ENCODE measurements at places on chromosomes 7 and 10.

- no peak for DNase-seq
Observed at GRCh38 chr7:125563964-125564529, 634.4 kb upstream of the POT1 start.

DNA sequence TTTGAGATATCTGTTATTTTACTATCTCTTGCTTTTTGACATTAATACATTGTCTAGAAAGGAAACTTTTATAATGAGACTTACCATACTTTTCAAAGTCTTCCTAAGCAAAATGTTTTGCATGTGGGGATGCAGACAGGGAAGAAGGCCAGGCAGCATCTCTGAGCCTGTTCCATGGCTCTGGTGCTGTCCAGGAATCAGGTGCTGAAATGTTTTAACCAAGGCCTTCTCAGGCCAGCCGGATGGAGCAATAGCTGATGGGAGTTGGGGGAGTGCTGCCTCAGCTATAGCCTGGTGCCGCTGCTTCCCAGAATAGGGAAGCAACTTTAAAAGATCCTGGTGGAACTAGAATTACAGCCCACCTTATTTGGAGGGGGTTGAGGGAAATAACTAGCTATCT is 38.5 kb downstream of the CRTAC1 start:
- DNase-seq: no peak

GRCh38 chr7:72042855-72043254 is 369.3 kb downstream of the CALN1 start:
- DNase-seq: no peak

GRCh38 chr10:30502266-30503060 is 68.5 kb downstream of the MAP3K8 start:
- peak; percentile 62 for DNase-seq

DNA sequence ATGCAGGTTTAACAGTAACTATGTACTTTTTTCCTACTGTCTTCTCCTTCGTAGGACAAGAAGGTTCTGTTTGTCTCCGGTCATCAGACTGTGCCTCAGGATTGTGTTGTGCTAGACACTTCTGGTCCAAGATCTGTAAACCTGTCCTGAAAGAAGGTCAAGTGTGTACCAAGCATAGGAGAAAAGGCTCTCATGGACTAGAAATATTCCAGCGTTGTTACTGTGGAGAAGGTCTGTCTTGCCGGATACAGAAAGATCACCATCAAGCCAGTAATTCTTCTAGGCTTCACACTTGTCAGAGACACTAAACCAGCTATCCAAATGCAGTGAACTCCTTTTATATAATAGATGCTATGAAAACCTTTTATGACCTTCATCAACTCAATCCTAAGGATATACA is 2.4 kb downstream of the DKK1 start:
- no peak for DNase-seq

DNA sequence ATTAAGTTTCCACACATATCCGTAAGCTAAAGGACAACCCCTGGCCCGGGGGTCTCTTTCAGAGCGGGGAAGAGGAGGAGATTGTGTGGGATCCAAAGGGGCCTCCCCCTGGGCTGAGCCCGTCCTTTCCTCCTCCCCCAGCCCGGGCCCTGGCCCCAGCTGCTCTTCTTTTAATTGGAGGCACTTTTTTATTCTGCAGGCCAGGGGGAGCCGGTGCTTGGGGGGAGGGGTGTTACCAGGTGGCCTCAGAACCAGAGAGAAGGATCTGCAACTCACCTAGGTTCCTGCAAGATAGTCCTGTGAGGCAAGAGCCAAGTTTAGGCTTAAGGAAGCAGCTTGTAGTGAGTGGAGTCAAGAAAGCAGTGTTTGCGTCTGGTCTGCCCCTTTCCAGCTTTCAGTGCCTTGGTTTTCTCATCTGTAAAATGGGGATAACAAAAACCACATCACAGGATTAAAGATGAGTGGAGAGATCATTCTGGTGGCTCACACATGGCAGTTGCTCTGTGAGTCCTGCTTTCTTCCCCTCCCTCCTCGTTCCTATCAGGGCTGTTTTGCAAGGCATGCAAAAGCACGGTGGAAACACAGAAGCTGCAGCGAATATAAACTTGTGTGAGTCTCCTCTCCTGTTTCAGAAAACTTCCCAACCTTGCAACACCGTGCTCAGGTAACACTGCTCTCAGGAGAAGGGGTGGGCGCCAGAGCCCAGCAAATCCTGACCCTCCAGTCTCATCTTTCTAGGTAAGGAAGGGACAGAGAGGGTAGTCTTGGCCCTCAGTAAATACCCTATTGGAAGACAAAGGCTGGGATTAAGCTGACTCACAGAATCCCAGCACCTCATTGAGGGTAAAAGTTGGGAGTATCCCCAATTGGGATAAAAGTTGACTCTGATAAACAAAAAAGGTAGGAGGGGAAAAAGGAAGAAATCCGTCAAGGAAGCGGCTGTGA is 4.1 kb upstream of the TLX1 start:
- no peak for DNase-seq

GRCh38 chr10:52437205-52437646 is 123.1 kb downstream of the DKK1 start:
- no peak for DNase-seq

DNA sequence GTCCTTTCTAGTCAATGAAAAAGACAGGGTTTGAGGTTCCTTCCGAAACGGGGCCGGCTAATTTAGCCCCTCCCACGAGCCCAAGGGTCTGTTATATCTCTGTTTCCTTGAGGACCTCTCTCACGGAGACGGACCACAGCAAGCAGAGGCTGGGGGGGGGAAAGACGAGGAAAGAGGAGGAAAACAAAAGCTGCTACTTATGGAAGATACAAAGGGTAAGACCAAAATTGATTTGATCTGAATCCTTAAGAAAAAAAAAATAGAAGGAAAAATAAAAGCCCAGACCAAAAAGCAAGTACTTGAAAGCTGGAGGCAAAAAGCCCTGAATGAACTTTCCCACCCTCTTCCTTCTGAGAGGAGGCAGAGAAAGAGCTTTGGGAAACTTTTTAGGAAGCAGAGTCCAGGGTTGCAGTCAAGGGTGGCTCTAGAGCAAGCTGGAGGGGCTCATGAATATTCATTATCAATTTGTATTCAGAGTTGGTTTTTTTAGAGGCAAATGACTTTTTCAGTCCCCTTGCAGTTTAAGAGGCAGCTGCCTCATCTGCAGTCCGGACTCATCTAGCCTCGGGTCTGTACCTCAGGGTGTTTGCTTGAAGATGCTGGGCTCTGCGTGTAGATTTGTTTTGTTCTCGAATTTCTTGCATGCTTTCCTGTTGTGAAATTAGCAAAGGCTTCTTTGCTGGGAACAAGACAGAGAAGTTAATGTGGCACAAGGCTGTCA is at the start of gene ENTPD1:
Gene ENTPD1 (plus strand): TSS at position 123 of the 721 bp plus-strand sequence. CDS start 77 bp downstream, at position 200.
- no peak for DNase-seq

DNA sequence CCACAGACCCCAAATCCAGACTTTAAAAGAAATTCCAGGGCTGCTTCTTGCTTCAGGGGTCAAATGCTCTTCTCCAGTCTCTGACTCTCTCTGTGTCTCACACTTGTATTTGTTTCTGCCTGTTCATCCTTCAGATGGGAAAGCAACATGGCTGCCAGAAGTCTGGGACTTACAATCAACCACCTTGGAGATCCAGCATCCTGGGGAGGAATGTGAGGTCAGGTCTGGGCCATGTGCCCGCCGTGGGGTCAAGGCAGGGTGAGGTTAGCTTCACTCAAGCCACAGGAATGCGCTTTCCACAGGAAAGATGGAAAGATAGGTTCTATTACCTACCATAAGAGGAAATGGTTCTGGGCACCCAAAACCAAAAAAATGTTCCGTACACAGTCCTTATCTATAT is 34.3 kb upstream of the NPVF start:
- DNase-seq: peak; percentile 88

- DNase-seq: no peak
Observed at GRCh38 chr7:104106108-104106905, 101.5 kb downstream of the ORC5 start.

DNA sequence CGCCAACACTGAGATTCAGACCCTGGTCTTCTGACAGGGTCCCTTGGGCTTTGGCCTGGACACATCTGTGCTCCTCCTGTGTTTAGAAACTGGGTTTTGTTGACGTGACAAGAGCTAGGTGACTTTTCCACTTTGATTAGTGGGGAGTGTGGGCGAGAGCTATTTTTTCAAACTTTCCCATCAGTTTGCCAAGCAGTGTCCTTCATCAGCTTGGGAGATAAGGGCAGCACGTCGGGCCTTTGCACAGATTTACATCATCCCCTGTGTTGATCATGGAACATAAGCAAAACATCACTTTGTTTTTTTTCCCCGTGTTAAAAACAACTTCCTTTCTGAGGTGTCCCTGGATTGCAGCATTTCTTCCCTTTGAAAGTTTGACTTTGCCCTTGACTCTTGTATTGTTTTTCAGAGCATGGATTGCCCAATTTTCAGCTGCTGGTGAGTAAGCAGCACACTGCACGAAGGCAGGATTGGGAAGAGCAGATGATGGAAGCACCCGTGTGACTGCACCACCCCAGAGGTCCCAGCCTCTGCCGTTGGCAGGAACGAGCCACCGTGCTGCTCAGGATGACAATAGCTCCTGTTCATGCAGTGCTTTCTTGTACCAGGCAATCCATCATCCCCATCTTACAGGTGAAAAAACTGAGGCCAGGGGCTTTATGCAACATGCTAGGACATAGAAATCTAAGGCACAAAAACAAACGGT is 6.4 kb upstream of the IGFBP1 start:
- DNase-seq: no peak

GRCh38 chr7:71925663-71926062 is 486.5 kb downstream of the CALN1 start:
- no peak for DNase-seq

DNA sequence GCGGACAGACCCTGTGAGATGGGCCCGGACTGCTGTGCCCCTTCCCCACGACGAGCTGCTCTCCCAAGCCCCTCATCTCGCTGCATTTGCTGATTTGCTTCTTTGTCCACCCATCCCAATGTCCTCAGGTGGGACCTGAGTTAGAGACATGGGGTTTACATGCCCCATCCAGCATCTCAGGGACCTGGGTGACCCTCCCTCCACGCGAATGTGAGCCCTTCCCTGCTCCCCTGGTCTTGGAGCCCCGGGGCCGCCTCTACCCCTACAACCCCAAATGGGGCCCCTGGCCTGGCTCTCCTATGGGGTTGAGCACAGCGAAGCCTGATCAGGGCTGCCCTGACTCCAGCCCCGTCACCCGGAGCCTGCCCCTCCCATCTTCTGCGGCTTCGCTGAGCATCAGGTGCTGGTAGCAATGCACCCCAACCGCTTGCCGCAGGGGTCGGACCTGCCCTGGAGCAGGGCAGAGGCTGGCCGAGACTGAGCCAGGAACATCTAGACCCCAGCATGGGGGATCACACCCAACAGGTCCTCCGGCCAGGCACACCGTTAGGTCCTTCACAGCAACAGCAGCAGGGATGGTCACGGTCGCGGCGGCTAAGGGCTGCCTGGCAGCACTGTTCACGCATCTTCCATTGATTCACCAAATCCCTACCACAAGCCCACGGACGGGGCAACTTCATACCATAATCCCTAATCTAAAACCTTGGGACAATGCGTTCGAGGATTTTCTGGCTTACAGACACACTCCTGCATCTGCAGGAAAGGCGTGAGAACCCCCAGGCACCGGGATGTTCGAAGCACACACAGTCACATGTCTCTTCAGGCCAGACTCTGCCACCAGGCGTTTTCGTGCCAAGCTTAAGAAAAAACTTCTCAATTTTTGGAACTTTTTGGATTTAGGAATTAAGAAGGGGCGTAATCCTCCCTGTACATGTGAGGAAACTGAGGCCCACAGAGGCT is 15.5 kb downstream of the WDR86 start:
- no peak for DNase-seq

- DNase-seq: no peak
Observed at GRCh38 chr10:34116681-34117271, 698.3 kb downstream of the PARD3 start.

- DNase-seq: no peak
Observed at GRCh38 chr7:44914992-44915607, 29.8 kb upstream of the PURB start.

GRCh38 chr7:6293202-6293601 is 20.8 kb upstream of the CYTH3 start:
- DNase-seq: no peak

- no peak for DNase-seq
Observed at GRCh38 chr7:14021069-14021468, 31.6 kb upstream of the ETV1 start.

GRCh38 chr10:71218046-71218650 is 5.8 kb downstream of the UNC5B start:
- no peak for DNase-seq

DNA sequence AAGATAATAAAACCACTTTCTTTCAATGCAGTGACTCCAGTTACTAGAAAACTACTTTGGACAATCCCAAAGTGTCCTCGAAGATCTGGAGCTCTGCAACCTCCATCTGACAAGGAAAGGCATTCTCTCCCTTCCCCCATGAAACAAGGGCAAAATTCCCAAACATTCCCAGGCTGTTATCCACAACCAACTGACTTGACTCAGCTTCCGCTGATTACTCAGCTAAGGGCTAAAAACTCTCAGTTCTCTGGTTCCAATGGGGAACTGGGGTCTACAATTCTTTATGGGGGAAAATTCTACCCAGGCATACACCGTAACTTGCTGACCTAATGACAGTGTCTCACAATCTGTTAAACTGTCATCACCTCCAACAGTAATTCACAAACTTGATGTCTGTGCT is 48.4 kb downstream of the SFMBT2 start:
- DNase-seq: peak; percentile 36

DNA sequence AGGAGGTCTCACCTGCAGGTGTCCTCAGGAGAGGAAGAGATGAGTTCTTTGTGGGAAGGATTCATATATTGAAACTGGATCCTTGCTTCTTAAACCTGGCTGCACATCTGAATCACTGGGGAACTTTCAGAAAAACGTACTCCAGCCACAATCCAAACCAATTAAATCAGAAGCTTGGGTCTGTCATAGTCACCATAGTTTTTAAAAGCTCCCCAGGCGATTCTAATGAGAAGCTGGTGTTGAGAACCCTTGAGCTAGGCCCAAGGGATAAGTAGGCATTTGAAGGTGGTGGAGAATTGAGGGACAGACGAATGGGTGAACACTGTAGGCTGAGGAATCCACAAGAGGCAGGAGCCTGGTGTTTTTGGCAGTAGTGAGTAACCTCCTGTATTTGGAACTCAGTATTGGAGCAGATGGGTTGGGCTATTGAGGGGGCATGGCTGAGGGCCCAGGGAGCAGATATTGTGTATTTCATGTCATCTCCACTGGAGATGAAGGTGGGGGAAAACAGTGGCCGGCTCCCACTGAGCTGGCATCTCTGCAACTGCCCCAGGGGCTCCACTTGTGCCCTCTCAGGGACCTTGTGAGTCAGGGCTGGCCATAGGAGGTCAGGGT is 14.5 kb downstream of the ADCYAP1R1 start:
- DNase-seq: no peak

GRCh38 chr7:30445770-30446169 is 32.8 kb downstream of the NOD1 start:
- no peak for DNase-seq

- no peak for DNase-seq
Observed at GRCh38 chr10:31384589-31384949, 65.6 kb downstream of the ZEB1 start.

DNA sequence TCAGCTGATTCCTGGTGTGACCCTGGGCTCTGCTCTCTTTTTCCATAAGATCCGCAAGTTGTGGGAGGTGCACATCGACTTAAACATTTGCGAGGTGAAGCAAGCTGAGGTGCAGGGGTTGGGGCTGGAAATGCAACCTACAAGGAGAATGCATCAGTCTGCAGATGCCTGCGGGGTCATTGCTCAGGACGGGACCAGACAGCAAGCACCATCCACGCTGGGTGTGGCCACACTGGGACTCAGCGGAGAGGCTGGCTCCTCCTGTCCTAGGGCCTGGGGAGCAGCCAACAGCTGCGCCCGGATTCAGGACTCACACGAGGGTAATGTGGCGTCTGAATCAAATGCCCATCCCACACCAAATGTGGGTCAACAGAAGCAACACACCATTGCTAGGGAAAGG is 33.8 kb downstream of the STK32C start:
- DNase-seq: no peak

Data from RCC 7860 (cell line).